Activated CD4-positive, CD25-positive, alpha-beta regulatory T cell treated with anti-CD3 and anti-CD28 coated beads, Interleukin-2, amount 50 U/mL, for 16 hours (primary cell): ENCODE measurements at places on chromosomes 12 and 14.
A peak's percentile ranks its signal among the peaks of the same experiment; 100 is the strongest.

DNA sequence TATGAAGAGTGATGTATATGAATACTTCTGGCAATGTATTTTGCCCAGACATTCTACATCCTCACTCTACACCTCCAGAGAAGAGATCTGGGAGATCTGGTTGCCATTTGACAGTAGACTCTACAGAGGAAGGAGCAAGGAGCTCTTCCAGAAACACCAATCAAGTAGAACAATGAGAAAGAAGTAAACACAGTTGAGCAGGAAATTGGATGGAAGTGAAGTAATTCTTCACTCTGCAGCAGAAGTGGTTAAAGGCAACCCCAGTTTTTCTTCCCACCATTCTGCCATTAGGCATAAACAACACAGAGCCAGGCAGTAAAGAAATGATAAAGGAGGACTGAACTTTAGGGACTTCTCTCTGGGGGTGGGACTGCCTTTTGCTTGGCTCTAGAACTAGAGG lies 48.5 kb upstream of the PRICKLE1 start:
- no peak for DNase-seq

GRCh38 chr14:50605766-50606165 lies 45.8 kb downstream of the ATL1 start:
- no peak for DNase-seq

DNA sequence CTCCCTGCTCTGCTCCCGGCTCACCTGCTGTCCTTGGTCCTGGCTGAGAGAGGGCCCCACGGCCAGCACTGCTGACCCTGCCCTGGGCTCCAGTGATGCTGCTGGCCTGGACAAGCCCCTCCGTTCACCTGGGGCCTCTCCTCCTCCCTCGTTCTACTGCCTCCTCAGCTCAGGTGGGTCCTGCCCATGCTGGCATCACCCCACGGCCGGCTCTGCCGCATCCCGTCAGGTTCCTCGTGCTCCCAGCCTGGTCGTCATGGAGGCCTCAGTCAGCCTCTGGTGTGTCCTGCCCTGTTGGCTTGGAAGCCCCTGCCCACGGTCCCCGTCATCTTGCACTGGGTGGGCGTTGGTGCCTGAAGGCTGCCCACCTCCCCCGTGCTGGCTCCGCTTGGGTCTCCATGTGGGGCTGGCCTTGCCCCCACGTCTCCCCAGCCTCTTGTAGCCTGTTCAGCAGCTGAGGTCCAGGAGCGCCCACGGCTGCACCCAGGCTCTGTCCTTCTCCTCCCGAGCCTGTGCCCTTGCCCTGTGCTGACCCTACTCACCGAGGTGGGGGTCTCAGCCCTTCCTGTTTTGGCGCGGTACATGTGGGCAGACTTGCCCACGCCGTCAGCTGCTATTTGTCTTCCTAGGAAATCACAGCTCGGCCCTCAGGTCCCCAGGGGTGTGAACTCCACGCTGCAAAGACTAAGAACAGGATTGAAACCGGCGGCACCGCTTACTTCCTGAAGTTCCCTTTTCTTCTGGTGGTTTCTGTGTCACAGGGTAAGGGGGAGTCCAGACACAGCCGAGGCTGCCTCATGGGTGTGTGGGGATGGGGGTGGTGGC lies 121.6 kb downstream of the TMEM121 start:
- no peak for DNase-seq

DNA sequence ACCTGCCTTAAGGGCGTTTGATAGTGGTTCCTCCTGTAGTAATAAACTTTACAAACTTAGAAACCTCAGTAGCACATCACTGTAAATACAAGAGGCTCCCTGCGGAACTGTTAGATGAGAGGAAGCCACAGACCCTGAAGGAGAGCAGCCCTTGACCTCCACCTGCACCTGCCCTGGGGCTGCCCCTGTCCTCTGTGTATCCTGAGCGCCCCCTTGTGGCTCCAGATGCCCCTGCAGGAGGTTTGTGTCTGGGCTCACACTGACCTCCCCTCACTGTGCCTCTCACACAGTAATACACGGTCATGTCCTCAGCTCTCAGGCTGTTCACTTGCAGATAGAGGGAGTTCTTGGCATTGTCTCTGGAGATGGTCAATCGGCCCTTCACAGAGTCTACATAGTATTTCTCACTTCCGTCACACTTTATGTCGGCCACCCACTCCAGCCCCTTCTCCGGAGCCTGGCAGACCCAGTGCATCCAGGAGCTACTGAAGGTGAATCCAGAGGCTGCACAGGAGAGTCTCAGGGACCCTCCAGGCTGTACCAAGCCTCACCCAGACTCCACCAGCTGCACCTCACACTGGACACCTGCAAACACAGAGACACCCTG lies 1059.8 kb downstream of the TMEM121 start:
- DNase-seq = peak; percentile 17

GRCh38 chr12:25830456-25830855 lies 128.0 kb upstream of the RASSF8 start:
- DNase-seq = no peak

- DNase-seq = no peak
Measured at GRCh38 chr12:12686925-12687324, 9.1 kb downstream of the GPR19 start.

- DNase-seq = no peak
Measured at GRCh38 chr12:6978611-6979011, 7.9 kb downstream of the EMG1 start.

GRCh38 chr12:107291018-107291417 lies 197.7 kb upstream of the CRY1 start:
- no peak for DNase-seq

- DNase-seq = no peak
Measured at GRCh38 chr14:98269533-98269932, 1002.5 kb downstream of the BCL11B start.

DNA sequence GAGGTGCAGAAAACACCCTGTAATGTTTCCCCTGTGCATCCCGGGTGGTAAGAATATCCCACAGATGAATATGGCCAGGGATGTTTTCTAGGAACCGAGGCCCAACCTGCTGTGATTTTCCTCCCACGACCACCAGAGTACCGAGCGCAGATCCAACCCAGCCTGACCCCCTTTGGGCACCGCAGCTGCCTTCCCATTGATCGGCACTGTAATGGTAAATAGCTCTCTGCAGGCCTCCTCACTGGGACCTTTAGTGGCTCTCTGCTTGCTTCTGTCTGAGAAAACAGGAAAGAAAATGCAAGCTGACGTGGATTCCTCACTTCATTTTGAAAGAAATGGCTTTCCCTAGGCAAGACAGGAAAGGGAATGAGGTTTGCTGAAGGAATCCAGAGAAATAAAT lies 2.4 kb upstream of the RAB15 start:
- no peak for DNase-seq

DNA sequence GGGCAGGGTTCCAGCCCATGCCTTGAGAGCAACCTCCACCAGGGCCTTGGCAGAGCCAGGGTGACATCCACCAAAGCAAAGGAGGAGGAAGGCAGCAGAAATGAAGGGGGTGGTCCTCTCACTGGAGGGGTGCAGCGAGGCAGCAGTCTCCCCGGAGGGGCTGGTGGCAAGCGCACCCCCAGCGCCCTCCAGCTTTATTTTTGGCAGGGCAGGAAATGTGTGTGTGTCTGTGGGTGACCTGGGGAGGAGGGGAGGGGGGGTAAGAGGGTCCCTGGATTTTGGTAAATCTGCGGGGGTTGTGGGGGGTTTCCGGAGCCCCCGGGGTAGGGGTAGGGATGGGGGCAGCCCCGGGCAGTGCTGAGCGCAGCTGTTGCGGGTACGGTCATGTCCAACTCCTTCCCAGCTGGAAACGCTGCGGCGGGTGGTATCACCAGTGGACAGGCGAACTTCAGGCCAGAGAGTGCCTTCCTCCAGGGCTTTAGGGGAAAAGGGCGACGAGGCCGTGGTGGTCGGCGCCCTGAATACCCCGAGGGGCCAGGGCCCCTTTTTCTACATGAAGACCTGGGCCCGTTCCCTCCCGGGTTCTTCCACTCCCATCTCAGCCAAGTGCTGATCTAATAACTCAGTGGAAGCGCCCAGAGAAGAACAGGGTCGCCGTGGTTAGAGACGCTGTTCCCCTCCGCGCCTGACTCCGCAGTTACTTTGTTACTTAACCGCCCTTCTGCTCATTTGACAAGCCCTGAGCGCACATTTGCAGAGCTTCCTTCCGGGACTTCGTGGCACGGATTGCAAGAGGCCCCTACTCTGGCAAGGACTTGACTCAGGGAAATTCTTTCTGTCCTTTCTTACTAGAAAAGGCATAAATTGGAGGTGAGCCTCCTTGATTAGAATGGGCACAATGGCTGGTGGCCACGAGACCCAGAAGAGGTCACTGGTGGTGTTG lies 55.2 kb downstream of the FOS start:
- peak; percentile 21 for DNase-seq

GRCh38 chr12:64029013-64029857 lies 184.7 kb downstream of the SRGAP1 start:
- DNase-seq = no peak

GRCh38 chr12:11826574-11826973 lies 177.1 kb downstream of the ETV6 start:
- no peak for DNase-seq

- DNase-seq = no peak
Measured at GRCh38 chr14:104192883-104193245, 54.5 kb downstream of the KIF26A start.

- DNase-seq = no peak
Measured at GRCh38 chr14:32324601-32325000, 4.5 kb upstream of the AKAP6 start.

DNA sequence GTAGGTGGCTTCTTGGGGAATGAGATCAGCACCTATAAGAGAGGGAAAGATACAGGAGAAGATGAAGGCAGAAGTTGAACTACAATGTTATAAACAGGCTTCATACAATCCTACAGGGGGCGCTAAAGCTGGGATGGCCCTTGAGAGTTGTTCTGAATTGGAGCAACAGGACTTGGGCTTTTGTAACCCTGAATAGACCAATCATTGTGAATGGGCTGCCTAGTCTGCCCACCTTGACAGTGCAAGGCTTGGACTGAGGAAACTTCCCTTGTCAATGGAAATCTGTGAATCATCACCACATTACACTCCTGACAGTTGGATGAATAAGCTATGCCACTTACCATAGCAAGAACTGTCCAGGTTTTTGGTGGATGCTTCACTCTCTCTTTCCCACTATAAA lies 306.1 kb downstream of the KCNC2 start:
- DNase-seq = no peak

GRCh38 chr14:51821822-51822221 lies 38.6 kb upstream of the GNG2 start:
- DNase-seq = no peak

- DNase-seq = no peak
Measured at GRCh38 chr14:58625438-58625837, 12.3 kb upstream of the DACT1 start.
